Stimulated activated naive B cell treated with anti-CD40 and anti-IgM and Interleukin-4, amounts not matched to agents 10 μg/mL and 1 μg/mL and 100 μg/mL, for 72 hours (primary cell): ENCODE measurements at places on chromosomes 2 and 18.

GRCh38 chr2:20584399-20585358 is 66.2 kb downstream of the HS1BP3 start:
- no peak for DNase-seq

GRCh38 chr2:26649322-26649721 is 8.2 kb upstream of the CIB4 start:
- no peak for DNase-seq

DNA sequence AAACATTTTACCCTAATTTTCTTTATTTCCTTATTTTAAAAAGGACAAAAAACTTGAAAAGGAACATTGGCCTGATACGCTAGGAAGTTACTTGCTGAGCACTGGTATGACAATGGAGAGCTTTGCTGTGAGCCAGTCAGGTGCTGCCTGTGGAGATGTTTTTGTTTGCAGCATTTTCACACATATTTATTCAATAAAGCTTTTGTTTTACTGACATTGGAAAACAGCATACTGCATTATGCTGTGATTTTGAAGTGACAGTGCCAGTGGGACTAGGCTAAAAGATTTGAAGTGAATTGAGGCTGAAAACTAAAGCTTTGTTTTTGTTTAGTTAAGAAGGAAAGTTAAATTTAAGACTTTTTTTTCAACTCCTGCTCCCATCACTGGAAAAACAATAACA is 470.7 kb upstream of the ZEB2 start:
- DNase-seq, result no peak

DNA sequence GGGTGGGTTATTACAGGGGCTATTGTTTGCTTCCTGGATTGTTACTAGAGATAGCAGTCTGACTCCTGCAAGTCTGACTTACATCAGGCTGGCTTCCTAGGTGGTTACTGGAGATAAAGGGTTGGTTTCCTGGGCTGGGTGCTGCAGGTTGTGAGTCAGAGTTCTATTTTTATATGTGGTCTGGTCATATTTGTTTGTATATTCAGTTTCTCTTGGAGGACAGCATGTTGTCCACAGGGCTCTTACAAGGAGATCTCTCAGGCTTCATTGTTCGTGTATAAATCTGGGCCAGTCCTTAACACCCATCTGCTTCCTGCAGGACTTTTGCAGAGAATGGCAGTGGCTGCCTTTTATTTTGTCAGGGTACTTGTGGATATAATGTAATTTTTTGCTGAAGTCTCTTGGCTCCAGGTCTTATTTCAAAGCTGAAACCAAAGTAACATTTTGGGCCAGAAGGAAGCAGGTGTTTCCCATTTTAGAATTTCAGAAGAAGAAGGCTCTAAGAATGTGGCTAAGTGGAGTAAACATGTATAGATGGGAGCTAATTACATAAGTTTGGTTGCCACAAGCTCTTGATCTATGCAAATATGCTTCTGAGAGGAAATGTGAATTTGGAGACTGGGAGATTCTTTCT is 65.9 kb upstream of the SLC16A14 start:
- no peak for DNase-seq

DNA sequence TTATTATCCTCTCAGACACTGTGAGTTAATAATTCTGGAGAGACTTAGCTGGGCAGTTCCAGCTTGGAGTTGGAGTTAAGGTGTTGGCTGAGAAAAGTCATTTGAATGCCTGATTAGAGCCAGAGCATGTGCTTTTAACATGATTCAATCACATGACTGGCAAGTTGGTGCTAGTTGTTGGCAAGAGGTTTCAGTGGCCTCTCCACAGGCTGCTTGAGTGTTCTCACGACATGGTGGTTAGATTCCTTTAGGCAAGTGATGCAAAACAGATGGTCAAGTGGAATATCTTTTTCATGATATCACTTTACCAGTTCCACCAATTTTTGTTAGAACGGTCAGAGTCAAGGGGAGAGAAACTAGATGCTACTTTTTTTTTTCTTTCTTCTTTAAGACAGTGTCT is 262.7 kb upstream of the FN1 start:
- no peak for DNase-seq

GRCh38 chr2:84906108-84906899 is 848 bp downstream of the TMSB10 start:
- no peak for DNase-seq

- no peak for DNase-seq
These were observed 107.3 kb downstream of the DTNB start for GRCh38 chr2:25566094-25566493.

GRCh38 chr2:48430528-48431094 is 99.3 kb upstream of the STON1 start:
- no peak for DNase-seq

- no peak for DNase-seq
These were observed 68.2 kb downstream of the TPGS2 start for GRCh38 chr18:36760598-36760997.

- DNase-seq, result no peak
These were observed 114.1 kb upstream of the TEX51 start for GRCh38 chr2:126784621-126785020.

DNA sequence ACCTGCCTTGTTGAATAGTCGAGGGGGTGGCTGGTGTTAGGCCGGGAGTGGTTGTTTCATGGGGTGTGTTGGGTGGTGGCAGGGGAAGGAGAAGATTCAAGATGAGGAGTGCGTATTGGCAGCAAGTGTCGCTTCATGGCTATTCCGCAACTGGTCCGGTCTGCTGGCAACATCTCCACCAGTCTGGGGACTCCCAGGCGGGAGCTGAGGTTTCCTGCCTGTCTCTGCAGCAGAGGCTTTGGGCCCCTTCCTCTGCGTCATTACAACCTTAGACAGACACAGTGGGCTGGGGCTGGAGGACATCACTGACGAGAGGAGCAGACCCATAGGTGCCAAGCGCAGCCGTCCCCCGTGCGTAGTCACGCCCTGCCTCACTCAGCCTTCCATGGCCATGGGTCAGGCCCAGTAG is 64.0 kb upstream of the MCFD2 start:
- peak; percentile 69 for DNase-seq

DNA sequence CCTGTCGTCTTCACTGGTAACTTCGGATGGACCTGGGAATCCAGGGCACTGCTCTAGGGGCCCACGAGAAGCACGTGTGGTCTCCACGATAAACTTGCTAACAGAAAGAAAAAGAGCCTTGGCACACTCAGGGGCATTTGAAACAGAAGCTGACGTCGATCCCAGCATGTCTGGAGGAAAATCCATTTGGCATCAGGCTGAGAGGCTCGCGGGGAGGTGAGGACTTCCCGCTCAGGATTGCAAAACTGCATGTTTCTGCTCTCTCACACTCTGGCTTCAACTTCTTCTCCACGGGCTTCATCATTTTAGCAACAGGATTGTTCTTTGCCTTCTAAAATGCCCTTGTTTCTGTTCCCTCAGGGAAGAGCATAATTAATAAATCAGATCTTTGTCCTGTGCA is 181.7 kb upstream of the COPS8 start:
- DNase-seq, result no peak

DNA sequence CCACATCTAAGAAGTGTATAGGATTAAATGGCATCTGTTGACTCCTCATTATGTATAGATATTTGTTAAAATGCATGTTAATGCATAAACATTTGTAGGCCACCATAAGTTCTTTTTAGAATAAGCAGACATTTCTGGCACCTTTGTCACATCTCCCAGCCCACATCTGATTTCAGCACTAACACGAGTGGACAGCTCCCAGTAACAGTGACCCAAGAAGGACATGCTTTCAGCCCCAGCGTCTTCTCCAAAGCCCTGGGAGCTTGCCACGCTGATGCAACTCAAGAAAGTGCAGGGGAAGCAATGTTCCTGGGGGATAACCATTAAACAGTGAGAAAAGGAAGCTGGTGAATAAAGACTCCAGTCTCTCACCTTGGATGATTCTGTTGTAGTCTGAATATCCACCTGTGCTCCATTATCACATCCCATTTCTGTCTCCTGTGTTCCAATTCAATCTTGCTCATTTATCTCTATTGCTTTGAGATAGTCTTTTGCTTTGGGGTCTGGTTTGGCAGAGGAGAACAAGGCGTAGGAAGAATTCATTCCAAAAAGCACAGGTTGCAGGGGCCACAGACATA is 182.6 kb upstream of the THSD7B start:
- no peak for DNase-seq

GRCh38 chr2:201432621-201433393 is 18.5 kb downstream of the TRAK2 start:
- no peak for DNase-seq

DNA sequence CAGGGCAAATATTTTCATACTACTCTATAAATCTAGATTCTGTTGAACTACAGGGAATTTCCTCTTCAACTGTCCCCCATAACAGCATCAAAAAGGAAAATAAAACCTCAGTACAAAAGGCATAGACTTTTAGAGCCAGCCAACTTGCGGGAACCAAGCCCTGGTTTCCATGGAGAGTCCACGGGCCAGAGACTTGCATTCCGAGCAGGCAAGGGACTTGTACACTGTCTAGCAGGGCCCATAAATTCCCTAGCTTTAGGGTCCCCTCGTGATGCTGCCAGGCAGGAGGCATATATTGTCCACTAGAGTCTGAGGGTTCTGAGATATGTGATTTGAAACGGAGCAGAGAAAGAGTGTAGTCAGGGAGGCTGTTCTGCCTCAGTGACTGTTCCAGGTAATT is 153.1 kb upstream of the SLC14A2 start:
- no peak for DNase-seq

DNA sequence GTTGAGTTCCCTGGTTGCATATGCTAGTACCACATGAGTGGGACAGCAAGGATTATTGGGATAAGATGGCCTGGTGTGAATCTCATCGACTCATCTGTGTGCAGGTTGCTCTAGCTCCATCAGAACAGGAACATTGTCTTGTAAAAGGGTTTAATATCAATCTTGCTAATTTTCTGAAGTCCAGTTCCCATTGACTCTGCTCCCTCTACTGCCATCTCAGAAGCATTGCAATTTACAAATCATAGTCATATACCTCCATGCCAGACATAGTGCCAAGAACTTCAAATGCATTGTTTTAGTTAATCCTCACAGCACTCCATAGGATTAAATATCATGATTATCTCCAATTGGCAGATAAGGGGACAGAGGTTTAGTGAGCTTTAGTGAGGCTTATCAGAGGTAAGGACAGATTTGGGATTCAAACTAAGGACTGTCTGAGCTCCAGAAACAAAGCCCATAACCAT is 4.8 kb upstream of the STAT4 start:
- DNase-seq, result no peak

GRCh38 chr2:102172745-102173144 is 14.1 kb upstream of the IL1RL2 start:
- no peak for DNase-seq

DNA sequence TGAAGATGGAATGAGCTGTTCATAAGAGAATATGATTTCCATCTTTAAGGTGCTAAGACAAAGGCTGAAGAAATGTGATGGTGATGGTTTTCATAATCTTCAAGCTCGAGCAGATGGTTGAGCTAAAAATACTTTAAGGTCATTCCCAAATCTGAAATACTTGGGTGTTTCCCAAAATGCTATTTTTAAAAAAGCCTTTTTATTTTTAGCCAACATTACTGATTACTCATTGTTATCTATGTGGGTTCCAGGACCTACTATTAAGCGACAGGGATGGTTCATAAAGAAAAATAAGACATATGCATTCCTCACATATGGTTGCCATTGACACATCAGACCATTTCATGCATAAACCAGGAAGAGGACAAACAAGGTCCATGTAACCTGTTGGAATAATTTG is 298.5 kb downstream of the PLCL1 start:
- DNase-seq, result no peak

GRCh38 chr18:35029103-35029502 is 12.1 kb upstream of the MAPRE2 start:
- no peak for DNase-seq

- no peak for DNase-seq
These were observed 421.4 kb downstream of the NCKAP5 start for GRCh38 chr2:133146893-133147292.

GRCh38 chr2:155372969-155373368 is 674.5 kb downstream of the KCNJ3 start:
- DNase-seq, result no peak

- DNase-seq, result no peak
These were observed 59.1 kb downstream of the RMDN2 start for GRCh38 chr2:37984176-37984575.

- DNase-seq, result no peak
These were observed 71.3 kb upstream of the PID1 start for GRCh38 chr2:229342376-229342775.

- no peak for DNase-seq
These were observed 41.7 kb downstream of the ARL5A start for GRCh38 chr2:151786483-151786882.

- DNase-seq, result no peak
These were observed 71.7 kb downstream of the SMAD7 start for GRCh38 chr18:48879008-48879431.

DNA sequence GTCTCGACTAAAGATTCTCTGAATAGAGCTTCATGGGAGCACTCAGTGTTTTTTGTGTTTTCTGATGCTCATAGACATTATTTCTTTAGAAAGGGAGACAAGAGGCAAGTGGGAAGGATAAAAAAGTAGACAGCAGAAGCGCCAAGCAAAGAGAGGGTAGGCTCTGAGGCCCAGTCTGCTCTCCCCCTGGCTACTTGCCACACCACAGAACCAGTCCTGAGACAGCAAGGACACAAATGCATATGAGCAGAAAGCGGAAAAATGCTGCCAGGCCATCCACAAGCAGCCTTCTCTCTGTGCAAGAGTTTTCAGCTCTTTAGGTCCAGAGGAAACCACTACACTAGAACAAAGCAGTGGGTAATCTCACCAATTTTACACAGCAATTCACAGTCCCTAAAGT is 285.4 kb downstream of the ZNF521 start:
- no peak for DNase-seq

GRCh38 chr2:99861376-99861760 is 281.0 kb downstream of the AFF3 start:
- DNase-seq, result no peak

DNA sequence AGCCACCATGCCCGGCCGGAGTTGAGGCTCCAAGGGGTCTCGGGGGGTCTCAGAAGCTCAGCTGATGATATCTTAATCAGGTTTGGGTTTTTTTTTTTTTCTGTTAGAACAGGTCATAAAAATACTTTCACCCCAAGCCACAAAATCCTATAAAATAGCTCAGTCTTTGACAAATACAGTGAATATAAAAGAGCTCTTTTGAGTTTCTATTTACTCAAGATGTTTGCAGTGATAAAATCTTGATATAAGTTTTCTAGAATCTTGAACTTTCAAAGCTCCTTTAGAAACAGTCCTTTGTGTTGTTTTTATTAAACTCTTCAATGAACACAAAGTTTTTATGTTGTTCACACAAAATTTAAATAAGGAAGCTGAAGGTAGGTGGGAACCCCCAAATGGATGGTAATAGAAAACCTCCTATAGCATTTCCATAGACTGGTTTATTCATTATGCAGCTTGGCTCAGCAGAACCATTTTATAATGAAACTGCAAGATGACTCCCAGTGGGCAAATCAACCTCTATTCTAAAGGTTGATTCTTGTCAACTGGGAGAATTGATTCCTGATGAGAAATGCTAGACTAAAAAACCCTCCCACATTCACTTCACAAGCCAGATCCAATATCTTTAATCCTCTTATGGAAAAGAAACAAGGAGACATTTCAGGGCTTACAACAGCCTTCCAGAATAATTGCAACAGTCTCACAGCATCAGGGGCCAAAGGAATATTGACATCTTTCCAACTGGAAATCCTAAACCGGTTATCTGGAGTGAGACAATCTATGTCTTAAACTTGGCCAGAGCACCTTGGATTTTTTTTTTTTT is 13.6 kb upstream of the NARS1 start:
- no peak for DNase-seq
